HepG2 (cell line): ENCODE measurements at places on chromosomes 11 and 22. TPM values are rescaled to one million over a fixed set of nuclear protein-coding genes. Genes with fewer than 3 reads are reported as not detected.

DNA sequence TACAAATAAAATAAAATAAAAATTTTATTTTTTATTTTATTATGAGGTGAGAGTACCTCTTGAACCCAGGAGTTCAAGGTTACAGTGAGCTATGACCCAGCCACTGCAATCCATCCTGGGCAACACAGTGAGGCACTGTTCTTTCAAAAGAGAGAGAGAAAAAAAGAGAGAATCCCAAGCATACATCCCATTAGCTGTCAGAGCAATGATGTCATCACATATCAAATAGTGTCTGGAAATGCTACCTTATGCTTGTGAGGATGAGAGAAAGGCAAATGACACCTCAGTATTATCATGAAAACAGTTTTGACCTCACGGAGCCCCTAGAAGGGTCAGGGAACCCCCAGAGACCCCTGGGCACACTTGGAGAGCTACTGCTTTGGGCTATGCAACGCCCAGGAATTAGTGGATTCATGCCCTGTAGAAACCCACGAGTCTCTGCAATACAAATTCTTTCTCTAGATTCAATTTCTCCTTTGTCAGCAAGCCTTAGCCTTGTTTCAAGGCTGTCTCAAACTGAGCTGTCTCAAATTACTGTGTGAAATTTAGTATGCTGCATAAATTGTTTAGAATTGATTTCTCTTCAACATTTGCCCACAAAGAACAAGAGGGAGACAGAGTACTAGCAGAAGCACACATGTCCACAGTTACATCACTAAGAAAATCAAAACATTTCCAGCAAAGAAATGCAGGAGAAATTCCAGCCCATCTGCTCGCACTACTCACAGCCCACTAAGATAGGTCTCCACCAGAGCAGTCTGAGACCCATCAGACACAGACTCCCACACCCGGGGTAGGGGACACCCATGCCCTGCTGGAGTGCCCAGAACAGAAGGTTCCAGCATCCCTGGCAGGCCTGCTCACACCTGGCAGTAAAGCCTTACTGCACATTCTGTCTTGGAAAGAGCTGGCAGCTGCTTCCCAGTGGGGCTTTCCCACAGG, 18.1 kb downstream of the DGCR2 start:
- DNase-seq, result no peak

- no peak for DNase-seq
Measured at GRCh38 chr22:20673295-20674195, 100.4 kb upstream of the SERPIND1 start.

GRCh38 chr11:84140386-84141169, 854.4 kb upstream of the CCDC90B start:
- no peak for DNase-seq

GRCh38 chr11:13993096-13993765, 30.7 kb downstream of the SPON1 start:
- DNase-seq, result no peak

DNA sequence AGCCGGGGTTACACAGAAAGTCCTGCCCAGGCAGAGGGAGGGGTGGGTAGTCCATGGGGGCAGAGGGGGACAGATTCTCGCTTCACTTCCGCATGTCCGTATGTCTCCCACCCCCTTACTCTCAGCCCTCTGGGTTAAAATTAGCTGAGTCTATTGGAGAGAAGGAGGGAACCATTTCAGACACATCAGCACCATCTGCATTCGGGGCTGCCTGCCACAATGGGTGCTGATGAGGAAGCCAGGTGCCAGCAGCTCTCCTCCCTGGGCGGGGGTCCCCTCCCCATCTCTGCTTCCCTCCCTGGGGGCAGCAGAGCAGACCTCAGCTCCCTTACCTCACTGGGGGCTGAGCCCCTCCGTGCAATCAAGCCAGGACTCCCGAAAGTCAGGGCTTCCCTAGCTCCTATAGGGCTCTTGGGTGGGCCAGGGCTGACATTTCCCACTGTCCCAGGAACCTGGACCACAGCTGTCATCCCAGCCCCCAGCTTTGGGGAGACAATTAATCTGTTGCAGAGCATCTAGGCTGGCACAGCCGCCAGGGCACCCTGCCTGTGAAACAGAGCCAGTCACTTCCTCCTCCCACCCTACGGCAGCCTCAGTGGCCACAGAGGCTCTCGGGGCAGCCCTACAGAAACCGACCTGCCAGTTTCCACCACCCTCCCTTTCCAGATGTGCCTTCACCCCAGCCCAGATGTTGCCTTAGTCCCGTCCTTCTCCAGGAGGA, 67.3 kb downstream of the PDE2A start:
- no peak for DNase-seq

Gene FAM83F
- not detected in 2 replicates for total RNA-seq

- DNase-seq, result no peak
Measured at GRCh38 chr11:26806219-26806618, 84.4 kb upstream of the SLC5A12 start.

Gene MS4A3
- not detected in 2 replicates for total RNA-seq

DNA sequence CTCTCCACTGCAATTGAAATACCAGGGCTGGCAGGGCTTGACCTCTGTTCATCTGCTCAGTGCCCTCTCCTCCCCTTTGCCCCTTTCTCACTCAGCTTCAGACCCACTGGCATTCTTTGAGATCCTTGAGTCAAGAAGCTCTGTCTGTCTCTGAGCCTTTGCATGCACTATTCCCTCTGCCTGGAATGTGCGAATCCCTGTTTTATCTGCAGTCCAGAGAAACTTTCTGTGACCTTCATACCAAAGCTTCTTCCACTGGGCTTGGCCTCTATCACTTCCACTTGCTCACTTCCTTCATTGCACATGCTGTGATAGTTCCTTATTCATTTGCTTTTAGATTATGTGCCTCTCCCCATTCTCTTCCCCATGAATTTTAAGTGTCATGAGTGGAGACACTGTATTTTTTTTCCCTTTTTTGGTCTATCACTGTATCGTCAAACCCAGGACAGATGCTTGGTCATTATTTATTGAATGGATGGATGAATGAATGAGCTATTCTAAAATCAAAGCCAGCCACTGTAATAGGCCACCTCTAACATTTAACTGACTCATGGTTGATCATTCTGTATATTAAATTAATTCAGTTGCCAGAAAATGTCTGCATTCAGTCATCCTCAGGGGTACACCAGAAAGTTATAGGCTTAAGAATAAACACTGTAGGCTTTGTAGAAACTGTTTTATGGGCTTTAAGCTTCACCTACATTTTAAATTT, 88.7 kb upstream of the TIMP3 start:
- no peak for DNase-seq

GRCh38 chr11:69530278-69531070, 49.0 kb downstream of the LINC01488 start:
- no peak for DNase-seq

DNA sequence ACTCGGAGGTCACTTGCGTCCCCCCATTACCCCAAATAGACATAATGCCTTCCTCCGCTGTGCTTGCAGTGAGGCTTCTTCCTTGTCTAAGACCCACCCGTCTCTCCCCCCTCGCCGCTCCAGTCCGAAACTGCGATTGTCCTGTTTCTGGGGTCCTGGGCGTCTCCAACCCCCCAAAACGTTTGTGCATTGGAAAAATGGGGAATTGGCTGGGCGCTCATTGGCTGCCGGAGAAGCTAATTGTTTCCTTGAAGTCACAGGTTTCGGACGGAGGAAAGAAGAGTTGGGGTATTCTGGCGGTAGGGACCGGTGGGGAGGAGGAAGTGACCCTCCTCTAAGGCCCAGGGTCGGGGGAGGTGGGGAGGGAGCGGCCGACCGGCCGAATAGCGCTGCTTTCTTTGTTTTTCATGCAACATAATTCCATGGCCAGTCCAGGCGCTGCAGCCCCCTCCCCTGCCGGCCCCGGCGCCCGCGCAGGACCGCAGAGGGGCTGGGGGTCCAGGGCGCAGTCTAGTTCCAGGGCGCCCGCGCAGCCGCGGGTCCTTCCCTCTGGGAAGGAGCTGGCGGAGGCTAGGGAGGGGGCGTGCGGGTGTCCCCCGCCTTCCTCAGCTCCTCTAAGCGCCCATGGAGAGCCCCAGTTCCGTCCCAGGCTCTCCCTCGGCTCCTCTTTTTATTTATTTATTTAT, 12.7 kb upstream of the CPT1A start:
- no peak for DNase-seq

DNA sequence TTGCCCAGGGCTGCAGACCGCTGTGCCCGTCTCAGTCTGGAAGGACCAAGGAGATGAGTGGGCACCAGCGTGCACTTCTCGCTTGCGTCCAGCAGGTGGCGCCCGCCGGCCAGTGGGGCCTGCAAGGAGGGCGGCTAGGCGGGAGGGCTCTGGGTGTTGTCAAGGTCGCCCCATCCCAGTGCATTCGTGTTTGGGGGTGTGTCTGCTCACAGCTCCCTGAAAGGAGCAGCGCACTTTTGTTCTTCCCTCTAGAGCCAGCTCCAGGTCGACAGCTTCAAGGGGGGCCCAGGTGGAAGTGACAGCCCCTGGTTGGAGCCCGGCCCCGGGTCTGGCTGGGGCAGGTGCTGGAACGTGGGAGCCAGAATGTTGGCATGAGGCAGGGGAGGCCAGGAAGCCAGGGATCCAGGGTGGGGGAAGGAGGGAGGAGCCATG, 23.4 kb upstream of the MPPED1 start:
- peak; percentile 55 for DNase-seq

Gene SAA4
- total RNA-seq, result 147 and 253 TPM in 2 replicates

- peak; percentile 32 for DNase-seq
Measured at GRCh38 chr11:67641338-67642172, 2.0 kb upstream of the TBX10 start.

- peak; percentile 51 for DNase-seq
Measured at GRCh38 chr11:68677432-68677831, 6.9 kb upstream of the GAL start.

Gene PNPLA3
- 13.7 and 16.9 TPM in 2 replicates for total RNA-seq

Gene SLC1A2
- total RNA-seq, result 16.5 and 23.2 TPM in 2 replicates

- no peak for DNase-seq
Measured at GRCh38 chr11:93843906-93844305, 6.5 kb downstream of the VSTM5 start.

DNA sequence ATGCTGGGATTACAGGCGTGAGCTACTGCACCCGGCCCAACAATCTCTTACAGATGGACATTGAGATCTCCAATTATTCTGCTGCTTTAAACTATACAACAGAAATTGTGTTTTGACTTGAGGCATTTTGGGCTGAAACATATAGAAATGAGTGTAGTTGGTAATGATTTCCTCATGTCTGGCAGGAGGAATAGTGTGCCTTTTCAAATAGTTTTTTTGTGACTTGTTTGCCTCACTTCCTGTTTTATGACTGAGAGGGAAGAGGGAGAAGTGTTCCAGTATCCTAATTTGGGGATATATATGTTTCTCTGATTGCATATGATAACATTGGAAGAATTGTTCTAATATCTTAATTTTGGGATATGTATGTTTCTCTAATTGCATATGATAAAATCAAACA, 40.2 kb downstream of the EP300 start:
- no peak for DNase-seq

- DNase-seq, result no peak
Measured at GRCh38 chr11:64004590-64004984, 18.3 kb downstream of the OTUB1 start.

DNA sequence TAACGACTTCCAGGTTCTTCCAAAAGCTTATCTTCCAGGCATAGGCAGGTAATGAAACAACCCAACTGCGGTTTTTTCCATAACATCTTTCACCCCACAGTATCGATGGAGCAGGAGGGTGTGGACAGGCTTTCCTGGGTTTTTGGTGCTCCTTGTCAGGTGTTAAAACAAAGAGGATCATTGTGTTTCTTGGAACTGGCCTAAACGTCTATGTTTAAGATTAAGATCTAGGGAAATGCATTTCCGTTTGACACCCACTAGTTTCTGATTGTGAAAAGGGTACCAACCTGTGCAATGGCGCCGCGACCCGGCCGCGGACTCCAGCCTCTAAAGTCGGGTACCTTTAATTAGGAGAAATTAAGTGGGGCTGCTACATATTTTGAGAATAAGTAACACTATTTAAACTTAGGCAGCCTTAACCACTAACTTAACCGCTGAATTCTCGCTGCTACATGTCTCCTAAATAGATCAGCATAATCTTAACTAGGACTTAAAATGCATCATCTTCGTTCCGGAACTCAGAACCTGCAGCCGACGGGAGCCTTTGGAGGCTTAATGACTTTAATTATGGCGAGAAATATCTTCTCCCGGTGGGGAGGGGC, 31.5 kb downstream of the C22orf31 start:
- DNase-seq, result peak; percentile 72

Gene SF3A1
- total RNA-seq, result 22.0 and 31.8 TPM in 2 replicates

DNA sequence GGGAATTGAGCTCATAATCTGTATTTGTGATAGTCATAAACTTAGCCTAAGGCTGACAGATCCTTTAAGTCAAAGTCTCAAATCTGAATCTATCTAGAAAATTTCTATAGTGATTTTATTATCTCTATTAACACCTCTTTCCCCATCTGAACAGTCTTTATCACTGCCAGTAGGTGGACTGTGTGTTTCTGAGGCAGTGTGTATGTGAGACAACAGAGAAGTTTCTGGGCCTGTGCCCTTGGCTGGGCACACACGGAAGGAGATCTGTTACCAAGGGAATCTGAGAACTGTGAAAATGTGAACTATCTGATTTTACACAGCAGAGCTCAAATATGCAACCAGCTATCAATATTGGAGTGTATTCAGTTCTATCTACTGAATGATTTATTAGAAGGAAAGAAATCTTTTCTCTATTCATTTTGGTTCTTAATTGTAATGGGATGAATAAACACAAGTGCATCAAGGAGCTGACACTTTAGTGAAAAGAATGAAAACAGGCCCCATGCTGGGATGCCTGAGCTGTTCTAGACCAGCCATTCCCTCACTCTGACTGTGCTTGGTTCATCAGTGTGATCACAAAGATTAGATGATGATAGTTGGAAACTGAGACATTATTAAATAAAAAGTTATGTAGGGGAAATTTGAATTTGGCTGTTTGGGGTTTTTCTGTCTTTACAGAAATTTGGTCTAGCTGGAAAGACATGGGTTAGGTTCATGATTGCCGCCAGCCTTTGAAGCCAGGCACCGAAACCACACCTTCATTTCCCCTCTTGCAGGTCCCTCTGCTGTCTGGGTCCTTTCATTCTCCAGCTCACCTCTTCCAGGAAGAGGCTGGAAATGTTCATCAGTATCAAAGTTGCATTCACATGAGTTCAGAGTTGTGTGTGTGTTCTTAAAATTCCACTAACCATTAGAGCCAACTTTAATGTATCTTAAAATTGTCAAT, 68.1 kb downstream of the LIF start:
- DNase-seq, result no peak

GRCh38 chr11:89267660-89268302, 90.1 kb downstream of the TYR start:
- no peak for DNase-seq

DNA sequence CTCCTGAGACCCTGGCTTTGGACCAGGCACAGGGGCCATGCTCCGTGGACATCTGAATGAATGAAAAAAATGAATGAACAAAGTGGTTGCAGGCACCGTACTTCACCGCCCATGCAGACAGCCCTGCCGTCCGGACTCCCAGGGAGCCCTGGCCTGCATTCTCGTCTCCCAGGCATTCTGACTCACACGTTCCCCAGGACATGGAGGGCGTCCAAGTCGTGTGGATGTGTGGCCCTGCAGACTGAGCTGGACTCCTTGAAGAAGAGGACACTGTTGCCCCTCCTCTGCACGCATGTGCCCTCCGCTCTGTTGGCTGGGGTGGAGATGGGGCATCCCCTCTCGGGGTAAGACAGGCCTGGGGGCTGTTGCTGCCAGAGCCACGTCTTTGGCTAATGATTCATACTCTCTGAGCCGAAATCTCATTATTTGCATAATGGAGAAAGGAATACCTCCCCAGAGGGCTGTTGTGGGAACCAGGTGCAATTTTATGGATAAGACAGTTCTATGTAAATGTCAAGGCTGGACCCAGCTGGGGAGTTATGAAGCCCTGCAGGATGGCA, 49.7 kb downstream of the RTL6 start:
- no peak for DNase-seq
